ENCODE measurements at places on chromosomes 1 and 21.

DNA sequence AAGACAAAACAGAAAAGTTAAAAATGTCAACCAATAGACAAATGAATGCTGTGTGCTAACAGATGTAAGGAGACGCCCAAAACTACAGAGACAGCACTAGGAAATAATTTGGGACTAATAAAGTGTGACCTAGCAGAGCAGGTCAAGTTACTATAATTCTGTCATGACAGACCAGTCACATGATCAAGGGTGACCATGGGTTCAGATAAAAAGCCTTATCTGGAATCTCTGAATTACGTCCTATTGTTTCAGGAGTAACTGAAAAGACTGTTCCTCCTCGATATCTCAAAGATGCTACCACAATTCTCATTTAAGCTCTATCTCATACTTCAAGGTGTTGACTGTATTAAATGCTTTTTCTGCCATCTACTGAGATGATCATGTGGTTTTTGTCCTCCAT, 31.6 kb downstream of the PARP1 start:
- DNase-seq: no peak

- no peak for DNase-seq
Observed at GRCh38 chr1:33012165-33012564, 24.5 kb downstream of the AK2 start.

- no peak for DNase-seq
Observed at GRCh38 chr1:219066098-219066497, 107.6 kb upstream of the LYPLAL1 start.

GRCh38 chr1:213415691-213416380, 364.8 kb downstream of the RPS6KC1 start:
- no peak for DNase-seq

- DNase-seq: no peak
Observed at GRCh38 chr1:15460708-15461095, 4.2 kb downstream of the CELA2A start.

DNA sequence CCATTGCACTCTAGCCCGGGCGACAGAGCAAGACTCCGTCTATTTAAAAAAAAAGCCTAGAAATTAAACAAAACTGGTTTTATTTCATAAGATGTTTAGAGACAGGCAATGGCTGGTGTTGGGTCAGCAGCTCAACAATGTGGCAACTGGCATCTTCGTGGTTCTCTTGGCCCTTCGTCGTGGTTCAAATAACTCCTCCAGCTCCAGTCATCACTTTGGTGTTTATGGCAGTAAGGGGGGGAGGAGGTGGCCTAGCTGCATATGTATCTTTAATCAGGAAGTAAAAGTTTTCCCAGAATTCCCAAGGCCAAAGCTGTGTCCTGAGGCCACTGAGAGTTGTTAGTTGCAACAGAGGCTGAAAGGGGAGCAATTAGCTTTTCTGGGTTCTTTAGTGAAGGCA, 13.0 kb upstream of the LTN1 start:
- DNase-seq: no peak
